ENCODE measurements at places on chromosomes 11 and 22. TPM values are rescaled to one million over a fixed set of nuclear protein-coding genes. Genes with fewer than 3 reads are reported as not detected.

DNA sequence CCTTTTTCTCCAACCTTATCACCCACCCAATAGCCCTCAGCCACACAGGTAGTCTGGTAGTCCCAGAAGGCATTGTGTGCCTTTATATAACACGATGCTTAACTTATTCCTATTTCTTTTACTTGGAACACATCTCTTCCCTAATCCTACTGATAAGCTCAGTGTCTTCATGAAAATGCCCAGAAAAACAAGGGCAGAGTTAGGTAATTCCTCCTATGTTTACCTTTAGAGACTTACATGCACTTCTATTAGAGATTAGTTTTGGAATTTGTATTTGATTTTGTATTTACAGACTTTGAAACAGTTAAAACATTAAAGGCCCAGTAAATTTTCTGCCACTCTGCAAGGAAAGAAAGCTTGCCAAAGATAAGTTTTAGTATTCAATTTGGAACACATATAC lies 637.8 kb upstream of the CCDC90B start:
- H3K4me1 ChIP-seq = no peaks in the 10 kb centered on the region
- DNase-seq = no peak
- no peak overlapping the region for H3K4me3 ChIP-seq
- H3K27me3 ChIP-seq = no peaks in the 10 kb centered on the region
- no peaks in the 10 kb centered on the region for H3K36me3 ChIP-seq
- H3K27ac ChIP-seq = no peak overlapping the region

GRCh38 chr11:103649401-103649895 lies 387.0 kb upstream of the DDI1 start:
- no peaks in the 10 kb centered on the region for H3K36me3 ChIP-seq
- no peak overlapping the region for H3K27ac ChIP-seq
- no peak overlapping the region for H3K4me3 ChIP-seq

GRCh38 chr22:50400406-50400805 lies 57.3 kb downstream of the PPP6R2 start:
- peak; percentile 47 for DNase-seq
- H3K4me1 ChIP-seq = no peaks in the 10 kb centered on the region
- no peak overlapping the region for H3K27ac ChIP-seq
- no peaks in the 10 kb centered on the region for H3K27me3 ChIP-seq
- H3K36me3 ChIP-seq = peaks cover 20% of the 10 kb centered on the region
- no peak overlapping the region for H3K4me3 ChIP-seq

- H3K27ac ChIP-seq = peak overlapping the region; percentile 94
- DNase-seq = peak; percentile 71
- H3K27me3 ChIP-seq = no peaks in the 10 kb centered on the region
- H3K4me3 ChIP-seq = peak overlapping the region; percentile 88
- H3K4me1 ChIP-seq = peaks cover 38% of the 10 kb centered on the region
- no peaks in the 10 kb centered on the region for H3K36me3 ChIP-seq
These were observed 789 bp downstream of the SIK2 start for GRCh38 chr11:111602865-111603610.

DNA sequence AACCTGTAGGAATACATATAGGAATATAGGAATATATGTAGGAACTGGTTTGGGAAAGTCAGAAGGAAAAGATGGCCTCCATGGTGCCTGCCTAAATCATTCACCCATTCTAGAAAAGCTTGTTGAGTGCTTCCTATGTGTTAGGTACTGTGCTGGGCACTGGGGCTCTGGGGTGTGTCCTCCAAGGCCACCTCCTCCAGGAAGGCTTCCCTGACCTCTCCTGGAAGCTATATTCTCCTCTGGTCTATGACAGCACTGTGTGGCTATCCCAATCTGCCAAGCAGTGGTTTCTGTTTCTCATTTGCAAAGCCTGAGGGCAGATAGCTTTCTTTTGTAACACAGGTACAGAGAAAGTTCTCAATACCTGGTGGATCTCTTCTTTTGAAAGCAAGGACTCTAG lies 30.2 kb downstream of the IRAG1 start:
- H3K4me3 ChIP-seq = no peak overlapping the region
- H3K4me1 ChIP-seq = peaks cover 46% of the 10 kb centered on the region
- no peaks in the 10 kb centered on the region for H3K27me3 ChIP-seq
- no peaks in the 10 kb centered on the region for H3K36me3 ChIP-seq
- no peak for DNase-seq

DNA sequence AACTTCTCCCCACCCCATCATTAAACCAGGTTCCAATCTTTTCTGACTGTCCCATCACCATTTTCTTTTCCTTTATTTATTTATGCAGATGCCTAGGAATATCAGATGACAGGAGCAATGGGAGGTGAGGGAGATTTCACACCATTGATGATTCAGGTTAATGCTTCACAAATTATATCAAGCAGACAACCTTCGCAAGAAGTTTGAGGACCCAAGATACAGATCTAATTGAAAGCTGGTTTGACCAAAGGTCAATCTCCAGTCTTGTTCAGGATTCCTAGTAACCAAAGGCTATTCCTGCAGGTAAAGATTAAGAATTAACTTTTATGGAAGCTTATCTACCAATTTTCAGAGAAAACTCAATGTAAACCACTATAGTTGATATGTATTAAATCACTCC lies 54.4 kb downstream of the SLC35F2 start:
- no peak for DNase-seq
- H3K4me3 ChIP-seq = no peak overlapping the region
- H3K4me1 ChIP-seq = no peaks in the 10 kb centered on the region
- H3K36me3 ChIP-seq = no peaks in the 10 kb centered on the region
- H3K27ac ChIP-seq = no peak overlapping the region

- no peak for DNase-seq
- H3K4me3 ChIP-seq = no peak overlapping the region
- H3K27ac ChIP-seq = no peak overlapping the region
- peaks cover 4% of the 10 kb centered on the region for H3K27me3 ChIP-seq
- H3K4me1 ChIP-seq = peaks cover 4% of the 10 kb centered on the region
- H3K36me3 ChIP-seq = no peaks in the 10 kb centered on the region
These were observed 444.8 kb downstream of the SOX6 start for GRCh38 chr11:15911377-15912044.

DNA sequence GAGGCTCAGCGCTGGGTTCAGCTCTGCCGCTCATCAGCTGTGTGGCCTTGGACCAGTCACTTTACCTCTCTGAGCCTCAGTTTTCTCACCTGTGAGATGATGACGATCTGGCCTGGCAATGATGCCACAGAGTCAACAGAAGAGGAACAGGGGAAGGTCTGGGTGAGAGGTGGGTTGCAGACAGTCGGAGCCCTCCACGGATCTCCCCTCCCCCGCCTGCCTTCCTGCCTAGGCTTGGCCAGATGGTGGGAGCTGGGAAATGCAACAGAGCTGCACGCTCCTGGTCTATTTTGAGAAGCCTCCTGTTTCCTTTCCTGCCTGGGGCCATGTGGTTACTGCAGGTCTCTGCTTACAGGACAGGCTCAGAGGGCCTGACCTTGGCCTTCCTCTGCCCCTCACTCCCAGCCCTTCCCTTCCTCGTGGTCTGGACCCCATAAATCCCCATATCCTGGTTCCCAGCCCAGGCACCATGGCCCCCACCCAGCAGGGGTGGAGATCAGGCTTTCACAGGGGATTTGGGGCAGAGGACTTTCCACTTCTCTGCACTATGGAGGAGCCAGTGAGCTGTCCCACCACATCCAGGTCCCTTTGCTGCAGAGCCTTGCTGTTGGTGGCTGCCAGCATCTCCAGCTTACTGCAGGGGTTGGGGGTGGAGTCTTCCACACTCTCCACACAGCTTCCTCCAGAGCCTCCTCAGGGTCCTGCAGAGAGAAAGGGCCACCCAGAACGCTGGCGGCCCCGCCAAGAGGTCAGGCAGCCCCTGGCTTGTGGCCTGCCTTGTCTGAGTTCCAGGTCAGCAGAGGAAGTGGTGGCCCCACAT lies 46.9 kb downstream of the C11orf96 start:
- H3K27ac ChIP-seq = peak overlapping the region; percentile 88
- H3K27me3 ChIP-seq = peaks cover under 1% of the 10 kb centered on the region
- peak; percentile 42 for DNase-seq
- no peaks in the 10 kb centered on the region for H3K36me3 ChIP-seq
- H3K4me3 ChIP-seq = no peak overlapping the region

The NDUFS3 gene
- total RNA-seq = 56.9 TPM

The UPK3A gene
- total RNA-seq = not detected

The TMPRSS13 gene
- total RNA-seq = not detected

Measured in osteoblast (primary cell).